ENCODE measurements at places on chromosomes 7 and 10.

- DNase-seq: no peak
Measured at GRCh38 chr7:114183311-114184088, 231.1 kb upstream of the FOXP2 start.

DNA sequence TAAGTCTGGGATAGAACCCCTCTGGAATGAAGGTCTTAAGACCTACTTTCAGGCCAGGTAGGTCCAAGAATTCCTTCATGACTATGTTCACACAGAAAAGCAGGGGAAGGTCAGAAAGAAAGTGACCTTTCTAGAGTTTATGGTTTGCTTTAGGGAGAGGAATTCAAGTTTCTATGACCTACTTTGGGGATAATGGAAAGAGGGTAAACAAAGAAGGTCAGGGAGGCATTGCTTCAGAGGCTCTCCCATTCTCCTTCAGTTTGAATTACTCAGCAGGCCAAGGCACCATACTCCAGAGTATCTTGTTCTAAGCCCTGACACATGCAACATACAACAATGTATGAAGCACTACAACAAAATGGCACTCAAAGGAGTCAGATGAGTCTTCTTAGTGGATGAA lies 11.5 kb upstream of the MACC1 start:
- DNase-seq: no peak

GRCh38 chr10:26737730-26738129 lies 40.2 kb downstream of the PDSS1 start:
- DNase-seq: peak; percentile 12

GRCh38 chr10:125756196-125756595 lies 19.4 kb downstream of the MMP21 start:
- DNase-seq: no peak

DNA sequence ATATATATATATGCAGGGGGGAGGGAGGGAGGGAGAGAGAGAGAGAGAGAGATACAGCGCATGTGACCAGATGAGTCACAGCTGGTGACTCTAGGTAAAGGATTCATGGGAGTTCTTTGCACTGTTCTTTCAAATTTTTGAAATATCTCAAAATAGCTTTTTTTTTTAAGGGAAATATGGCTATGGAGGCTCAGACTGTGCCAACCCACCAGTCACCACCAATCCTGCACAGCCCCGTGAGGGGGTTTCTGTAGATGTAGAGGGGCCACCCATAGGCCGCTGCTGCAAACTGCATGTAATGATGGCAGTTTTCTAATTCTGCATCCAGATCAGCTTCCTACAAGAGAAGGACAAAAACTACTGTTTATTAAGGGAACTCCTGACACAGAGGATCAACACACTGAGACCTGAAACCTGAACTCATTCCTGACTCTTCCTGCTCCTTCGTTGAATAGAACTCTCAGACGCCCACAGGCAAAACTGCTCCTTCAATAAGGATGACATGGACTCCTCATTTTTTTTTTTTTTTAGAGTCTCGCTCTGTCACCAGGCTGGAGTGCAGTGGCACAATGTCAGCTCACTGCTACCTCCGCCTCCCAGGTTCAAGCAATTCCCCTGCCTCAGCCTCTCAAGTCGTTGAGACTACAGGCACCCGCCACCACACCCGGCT lies 17.3 kb downstream of the DAGLB start:
- DNase-seq: no peak

DNA sequence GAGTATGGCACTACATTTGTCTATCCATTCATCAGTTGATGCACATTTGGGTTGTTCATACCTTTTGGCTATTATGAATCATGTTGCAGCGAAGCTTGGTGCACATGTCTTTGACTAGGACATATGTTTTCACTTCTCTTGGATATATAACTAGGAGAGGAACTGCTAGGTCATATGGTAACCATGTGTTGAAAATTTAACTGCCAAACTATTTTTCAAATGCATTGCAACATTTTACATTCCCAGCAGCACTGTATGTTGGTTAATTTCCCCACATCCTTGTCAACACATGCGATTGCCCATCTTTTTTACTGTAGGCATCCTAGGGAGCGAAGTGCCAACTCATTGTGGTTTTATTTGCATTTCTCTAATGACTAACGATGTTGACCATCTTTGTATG lies 183.4 kb downstream of the PRKCQ start:
- DNase-seq: no peak

GRCh38 chr10:121185816-121186455 lies 334.8 kb downstream of the WDR11 start:
- DNase-seq: no peak

Data from T-helper 22 cell (primary cell).